Activated naive CD8-positive, alpha-beta T cell treated with anti-CD3 and anti-CD28 coated beads, Interleukin-2, amount 50 U/mL, for 24 hours (primary cell): ENCODE measurements at places on chromosomes 2 and 18.

- no peak for DNase-seq
Observed at GRCh38 chr2:203022751-203023150, 8.1 kb downstream of the NBEAL1 start.

DNA sequence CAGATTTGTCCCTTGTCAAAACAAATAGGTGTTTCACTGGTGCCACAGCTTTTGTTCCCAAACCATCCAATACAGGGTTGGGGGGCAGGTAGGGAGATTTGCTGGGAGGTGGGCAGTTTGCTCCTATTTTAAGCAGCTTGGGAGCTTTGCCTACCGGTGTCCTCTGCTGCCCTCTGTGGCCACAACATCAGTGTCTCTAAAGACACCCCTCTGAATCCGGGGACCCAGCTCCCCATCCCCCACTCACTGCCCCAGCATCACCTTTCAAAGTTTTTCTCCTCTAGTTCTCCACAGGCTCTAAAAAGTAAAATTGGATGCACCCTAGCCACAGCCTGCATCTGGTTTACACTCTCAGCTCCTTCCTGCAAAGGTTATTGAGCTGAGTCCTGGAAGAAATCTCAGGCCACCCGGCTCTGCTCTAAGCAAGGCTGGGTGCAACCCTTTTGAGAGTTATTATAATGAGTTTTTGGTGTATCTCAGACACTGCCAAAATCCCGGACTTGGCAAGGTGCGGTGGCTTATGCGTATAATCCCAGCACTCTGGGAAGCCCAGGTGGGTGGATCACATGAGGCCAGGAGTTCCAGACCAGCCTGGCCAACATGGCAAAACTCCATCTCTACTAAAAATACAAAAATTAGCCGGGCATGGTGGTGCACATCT is 2.9 kb upstream of the EPAS1 start:
- DNase-seq, result peak; percentile 31

GRCh38 chr2:120741571-120742561 is 6.2 kb downstream of the GLI2 start:
- no peak for DNase-seq

- no peak for DNase-seq
Observed at GRCh38 chr2:237886685-237887481, 27.5 kb downstream of the RAMP1 start.

DNA sequence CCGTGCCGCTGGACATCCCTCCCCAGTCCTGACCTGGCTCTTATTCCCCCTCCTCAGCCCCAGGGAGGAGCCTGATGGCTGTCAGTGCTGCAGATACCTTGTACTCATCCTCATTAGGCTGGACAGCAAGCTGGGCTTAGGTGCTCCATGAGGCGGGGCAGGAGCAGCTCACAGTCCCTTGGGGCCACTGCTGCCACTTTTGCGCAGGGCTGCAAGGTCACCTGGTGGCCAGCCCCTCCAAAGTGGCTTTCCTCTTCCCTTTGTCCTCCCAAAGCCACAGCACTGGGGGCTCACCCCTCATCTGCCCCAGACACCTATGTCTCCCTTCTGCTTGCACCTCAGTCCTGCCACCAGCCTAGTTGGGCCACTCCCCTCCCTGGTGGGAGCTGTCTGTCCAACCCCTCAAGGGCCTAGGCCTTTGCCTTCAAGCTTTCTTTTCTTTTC is 60.8 kb downstream of the FAM168B start:
- DNase-seq, result no peak

- DNase-seq, result no peak
Observed at GRCh38 chr2:187577310-187577709, 23.1 kb upstream of the TFPI start.

DNA sequence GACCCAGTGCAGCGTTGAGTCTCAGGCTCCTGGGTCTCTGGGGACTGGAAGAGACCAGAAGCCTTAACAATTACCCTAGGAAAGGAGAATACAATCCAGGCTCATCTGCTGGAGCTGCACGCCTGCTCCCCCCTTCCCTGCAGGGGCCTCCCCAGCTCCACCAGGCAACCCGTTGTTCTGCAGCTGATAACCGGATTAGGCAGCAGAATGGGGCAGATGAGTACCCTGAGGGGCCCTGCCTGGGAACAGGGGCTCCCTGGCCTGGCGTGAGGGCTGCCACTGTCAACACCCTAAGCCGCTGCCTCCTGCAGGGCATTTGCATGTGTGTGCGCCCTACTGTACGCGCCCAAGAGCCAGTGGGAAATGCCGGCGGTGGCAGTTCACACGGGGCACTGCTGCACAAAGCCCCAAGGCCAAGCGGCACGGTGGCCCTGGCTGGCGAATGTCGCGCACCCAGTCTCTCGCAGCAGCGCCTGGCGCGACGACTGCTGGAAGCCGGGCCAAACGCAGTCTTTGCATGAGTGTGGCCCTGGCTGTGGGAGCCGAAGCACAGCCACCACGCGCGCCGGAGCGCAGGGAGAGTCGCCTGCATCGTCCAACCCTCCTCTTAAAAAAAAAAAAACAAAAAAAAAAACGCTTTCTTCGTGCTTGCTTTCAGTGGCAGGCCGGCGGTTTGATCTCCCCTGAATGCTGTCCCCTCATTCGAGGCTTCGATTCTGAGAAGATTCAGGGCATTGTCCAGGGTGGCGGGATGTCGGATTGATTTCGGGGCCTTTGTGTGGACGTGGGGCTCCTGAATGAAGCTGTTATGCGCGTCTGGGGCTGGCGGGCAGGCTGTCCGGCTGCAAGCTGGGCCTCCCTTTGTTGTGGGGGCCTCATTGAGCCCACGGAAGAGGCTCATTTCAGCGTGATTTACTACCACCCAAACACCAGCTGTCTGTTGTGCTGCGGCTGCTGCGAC is 63.8 kb downstream of the SETBP1 start:
- no peak for DNase-seq

DNA sequence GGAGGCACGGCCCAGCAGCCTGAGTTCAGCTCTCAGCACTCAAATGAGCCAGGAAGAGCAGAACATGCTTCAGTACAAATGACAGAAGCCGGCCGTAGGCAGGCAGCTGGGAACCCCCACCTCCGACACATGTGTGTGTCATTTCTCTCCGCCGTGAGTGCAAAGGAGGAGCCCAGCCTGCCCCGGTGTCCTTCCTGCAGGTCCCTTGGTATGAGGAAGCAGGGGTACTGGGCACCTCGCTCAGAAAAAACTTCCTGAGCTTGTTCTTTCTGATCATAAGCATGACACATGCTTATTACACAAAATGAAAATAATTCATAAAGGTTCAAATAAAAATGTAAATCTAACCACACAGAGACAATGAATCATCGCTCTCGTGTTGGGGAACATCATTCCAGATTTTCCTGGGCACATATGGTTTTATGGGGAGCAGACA is 35.3 kb downstream of the KCNF1 start:
- no peak for DNase-seq

DNA sequence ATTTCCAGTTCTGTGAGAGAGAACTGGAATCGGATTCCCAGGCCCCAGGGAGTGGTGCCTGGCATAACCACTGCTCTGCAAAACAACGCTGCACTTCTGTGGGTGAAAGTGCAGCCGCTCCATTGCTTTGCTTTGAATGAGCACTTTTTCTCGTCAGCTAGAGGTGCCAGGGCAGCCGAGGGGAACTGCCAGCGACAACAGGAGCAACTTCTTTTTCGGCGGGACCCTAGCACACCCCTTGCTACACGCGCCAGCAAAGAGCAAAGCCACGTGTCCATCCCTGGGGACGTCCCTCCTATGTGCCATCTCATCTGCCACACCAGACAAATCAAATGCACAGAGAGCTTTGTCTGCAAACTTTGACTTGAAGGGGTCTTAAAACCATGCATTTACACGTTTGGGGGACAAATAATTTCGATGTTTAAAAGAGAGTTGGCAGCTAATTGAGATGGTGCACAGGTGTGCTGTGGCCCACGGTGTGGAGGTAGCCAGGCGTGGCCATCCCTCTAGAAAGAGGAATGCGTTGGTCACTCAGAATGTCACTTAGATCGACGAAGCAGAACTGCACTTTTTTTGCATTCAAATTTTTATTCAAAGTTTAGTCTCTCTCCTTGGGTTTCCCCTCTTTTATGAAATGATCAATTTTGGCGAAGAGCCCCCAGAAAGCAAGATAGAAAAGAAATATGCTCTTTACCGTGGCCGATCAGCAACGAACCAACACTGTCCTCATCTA is 151.8 kb downstream of the MBP start:
- no peak for DNase-seq
